ENCODE measurements at places on chromosomes 7 and 10.

DNA sequence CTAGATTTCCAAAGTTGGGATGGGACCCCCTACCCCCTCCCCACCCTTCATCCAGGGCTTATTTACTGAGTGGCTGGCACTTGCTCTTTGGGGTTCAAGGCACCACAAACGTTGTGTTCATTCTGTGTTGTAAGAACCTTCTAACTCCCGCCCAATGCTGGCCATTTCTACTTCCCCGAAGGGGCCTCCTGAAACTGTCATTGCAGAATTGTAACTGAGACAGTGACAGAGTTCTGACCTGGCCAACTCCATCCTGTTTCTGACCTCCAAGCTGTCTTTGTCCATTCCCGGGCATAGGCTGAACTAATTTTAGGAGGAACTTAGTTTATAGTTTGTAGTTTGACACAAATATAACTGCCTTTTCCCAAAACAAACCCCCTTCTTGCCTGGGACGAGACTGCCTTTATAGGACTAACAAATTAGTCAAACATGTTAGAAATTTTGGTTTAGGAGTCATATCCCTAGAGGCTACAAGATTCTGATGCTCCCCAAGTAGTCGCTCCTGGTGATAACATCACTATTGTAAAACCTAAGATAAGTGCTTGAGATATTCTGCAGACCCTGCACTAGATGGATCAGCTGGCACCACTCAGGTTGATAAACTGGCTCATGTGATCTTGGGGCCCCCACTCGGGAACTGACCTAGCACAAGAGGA lies 34.8 kb upstream of the ZMIZ2 start:
- no peak for DNase-seq

GRCh38 chr10:15515202-15515601 lies 144.1 kb upstream of the FAM171A1 start:
- peak; percentile 6 for DNase-seq

- DNase-seq, result no peak
Measured at GRCh38 chr10:126595160-126595559, 75.3 kb downstream of the C10orf90 start.

- no peak for DNase-seq
Measured at GRCh38 chr7:157009170-157009777, 1.2 kb downstream of the MNX1 start.

DNA sequence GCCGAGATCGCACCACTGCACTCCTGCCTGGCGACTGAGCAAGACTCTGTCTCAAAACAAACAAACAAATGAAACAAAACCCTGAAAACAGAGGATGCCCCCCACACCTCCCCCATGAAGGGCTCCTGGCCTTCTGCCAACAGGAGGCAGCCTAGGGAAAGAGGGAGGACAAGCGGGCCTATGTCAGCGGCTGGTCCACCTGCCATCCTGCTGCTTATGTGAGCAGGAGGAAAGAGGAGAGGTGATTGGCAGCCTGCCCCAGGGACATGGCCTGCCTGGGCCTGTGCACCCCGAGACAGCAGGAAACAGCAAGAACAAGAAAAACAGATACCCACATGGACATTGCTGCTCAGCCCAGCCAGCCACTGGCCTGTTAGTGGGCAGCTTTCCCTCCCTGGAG lies 9.1 kb upstream of the ZNF316 start:
- peak; percentile 47 for DNase-seq

DNA sequence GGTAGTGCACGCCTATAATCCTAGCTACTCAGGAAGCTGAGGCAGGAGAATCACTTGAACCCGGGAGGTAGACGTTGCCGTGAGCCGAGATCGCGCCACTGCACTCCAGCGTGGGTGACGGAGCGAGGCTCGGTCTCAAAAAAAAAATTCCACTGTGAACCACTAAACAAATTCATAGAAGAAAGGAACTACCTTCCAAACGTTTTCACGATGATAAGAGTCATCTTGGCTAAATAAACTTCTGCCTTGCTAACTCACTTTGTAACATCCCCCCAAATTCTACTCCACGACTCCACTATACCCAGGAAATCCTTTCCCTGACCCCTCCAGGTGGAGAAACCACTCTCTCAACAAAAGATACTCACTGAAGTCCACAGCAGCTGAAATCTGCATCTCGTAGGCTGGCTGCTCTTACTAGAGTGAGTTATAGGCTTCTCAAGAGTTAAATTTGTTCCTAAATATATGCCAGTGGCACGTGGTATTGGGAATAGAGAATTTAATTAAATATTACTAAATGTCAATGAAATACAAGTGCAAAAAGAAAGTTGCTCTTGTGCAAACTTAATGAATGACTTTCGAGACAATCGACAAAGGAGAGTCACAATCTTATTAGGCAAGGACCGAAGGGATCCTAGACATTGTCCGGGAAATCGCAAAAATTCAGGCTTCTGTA lies 1.6 kb upstream of the GTF2I start:
- no peak for DNase-seq

- no peak for DNase-seq
Measured at GRCh38 chr10:114242235-114242634, 3.2 kb downstream of the VWA2 start.

DNA sequence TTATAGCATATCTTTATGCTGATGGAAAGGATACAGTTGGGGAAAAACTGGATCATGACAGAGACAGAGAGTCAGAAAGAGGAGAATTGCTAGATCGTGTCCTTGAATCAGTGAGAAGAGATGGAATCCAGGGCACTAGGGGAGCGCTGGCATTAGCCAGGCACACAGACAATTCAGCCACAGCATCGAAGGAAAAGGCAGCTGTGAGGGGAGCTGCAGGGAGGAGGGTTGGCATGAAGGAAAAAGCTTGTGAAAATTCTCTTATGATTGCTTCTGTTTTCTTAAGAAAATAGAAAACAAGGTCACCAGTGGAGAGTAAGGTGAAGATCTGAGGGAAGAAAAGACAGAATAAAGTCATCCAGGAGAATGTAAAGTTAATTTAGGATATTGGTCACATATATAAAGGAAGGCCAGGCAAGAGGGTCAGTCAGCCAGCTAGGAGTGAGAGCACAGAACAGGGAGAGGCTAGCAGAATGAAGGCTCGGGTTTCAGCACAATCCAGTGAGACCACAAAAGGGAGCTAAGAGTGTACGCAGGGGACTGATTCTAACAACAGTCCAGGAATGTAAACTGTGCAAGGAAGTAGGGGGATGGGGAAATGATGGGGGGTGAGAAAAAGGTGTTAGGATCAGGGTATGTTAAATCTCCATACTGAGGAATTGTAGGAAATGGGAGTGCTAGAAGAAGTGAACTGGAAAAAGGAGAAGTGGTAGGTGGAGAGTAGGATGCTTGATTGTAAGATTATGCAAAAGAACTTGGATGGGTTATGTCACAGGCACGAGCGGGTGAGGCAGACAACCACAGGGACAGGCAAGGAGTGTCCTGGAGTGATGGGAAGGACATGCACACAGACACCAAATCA lies 112.0 kb downstream of the RNF32 start:
- no peak for DNase-seq

DNA sequence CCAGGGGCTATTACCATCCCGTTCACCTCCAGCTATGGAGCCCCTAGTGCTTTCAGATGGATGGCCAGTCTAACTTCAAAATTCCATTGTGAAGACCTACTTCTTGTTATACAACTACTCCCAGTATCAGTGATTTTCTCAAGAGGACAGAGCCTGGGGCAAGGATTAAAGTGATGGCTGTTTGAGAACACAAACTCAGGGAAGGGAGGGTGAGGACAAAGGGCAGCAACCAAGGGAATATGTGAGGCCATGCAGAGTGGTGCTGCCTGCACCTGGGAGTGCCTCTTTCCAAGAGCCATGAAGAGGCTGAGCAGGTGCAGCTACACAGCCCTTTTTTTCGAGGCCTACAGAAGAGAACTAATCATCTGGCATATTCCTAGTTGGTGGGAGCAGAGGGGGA lies 303.5 kb upstream of the BMPER start:
- no peak for DNase-seq

DNA sequence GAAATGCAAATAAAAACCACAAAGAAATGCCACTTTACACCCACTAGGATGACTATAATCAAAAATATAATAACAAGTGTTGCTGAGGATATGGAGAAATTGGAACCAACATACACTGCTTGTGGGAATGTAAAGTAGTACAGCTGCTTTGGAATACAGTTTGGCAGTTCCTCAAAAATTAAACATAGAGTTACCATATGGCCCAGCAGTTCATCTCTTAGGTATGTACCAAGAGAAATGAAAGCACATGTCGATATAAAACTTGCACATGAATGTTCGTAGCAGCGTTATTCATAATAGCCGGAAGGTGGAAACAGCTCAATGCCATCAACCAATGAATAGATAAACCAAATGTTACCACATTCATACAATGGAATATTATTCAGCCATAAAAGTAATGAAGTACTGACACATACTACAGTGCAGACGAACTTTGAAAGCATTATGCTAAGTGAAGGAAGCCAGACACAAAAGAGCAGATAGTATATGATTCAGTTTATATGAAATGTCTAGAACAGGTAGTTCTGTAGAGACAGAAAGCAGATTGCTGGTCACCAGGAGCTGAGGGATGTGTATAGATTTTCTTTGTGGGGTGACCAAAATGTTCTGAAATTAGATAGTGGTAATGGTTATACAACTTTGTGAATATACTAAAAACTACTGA lies 12.4 kb downstream of the BCAP29 start:
- peak; percentile 8 for DNase-seq

DNA sequence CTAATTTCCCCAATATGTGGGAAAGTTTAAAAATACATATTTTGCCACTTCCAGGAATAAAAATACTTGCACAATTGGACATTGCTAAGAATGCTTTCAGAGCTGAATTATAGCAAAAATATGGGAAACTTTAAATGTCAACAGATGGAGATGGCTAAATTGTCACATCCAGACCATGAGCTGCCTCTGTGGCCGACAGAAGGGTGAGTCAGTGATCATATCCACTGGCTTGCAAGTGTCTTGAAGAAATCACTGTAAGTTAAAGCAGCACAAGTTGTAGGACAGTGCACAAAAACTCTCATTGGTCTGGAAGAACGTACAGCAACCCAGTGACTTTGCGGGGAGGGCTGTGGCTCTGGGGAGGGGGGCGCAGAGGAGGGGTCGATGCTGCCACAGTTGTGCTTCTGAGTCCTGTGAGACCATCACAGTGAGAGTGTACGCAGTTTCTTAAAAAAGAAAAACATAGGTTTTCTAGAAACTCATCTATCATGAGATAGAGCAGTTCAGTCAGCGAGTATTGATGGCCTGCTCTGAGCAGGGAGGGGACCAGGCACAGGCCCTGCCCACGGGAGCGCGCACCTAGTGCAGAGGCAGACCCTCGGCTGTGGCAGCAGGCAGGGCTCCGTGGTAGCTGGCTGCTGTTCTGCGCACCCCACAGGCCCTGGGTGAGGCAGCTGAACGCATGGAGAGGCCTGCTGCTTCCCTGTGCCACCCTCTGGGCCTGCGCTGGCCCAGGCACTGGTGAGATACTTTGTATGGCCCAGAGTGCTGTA lies 25.5 kb downstream of the LRRC27 start:
- DNase-seq, result no peak

GRCh38 chr10:14556285-14556956 lies 218.3 kb downstream of the FAM107B start:
- no peak for DNase-seq

DNA sequence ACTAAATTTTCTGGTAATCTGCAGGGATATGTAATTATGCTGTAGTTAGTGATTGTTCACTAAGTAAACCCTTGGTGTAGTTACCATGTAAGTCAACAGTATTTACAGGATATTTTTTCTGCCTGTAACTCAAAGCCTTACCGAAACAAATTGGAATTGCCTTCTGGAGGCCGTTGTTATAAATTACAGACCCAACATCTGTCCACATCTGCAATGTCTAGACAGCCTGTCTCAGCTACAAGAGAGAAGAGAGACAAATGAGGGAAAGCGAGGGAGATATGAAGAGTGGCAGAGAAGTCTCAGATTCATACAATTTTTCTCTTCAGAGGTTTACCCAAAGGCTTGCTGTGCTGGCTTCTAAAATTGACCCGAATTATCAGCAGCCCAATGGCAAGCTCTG lies 23.7 kb upstream of the BTRC start:
- DNase-seq, result no peak

DNA sequence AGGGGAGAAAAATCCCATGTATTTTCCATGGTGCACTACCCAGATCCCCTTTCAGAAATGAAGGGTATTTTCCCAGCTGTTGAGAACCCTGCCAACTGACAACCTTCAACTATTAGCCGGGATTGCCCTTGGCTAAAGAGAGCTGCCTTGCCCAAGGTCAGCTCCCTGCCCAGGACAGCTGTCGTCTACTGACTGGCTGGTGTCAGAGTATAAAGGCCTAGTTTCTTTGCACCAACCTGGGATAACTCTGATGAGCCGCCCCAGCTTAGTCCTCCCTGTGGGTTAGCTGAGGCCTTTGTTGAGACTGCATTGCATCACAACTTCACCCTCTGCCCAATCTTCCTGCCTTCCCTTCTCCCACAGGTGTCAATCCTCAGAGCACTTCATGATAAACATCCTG lies 147.2 kb upstream of the RHEB start:
- DNase-seq, result no peak

- no peak for DNase-seq
Measured at GRCh38 chr7:2017481-2017891, 215.3 kb downstream of the MAD1L1 start.

- no peak for DNase-seq
Measured at GRCh38 chr7:159109653-159110035, 35.0 kb downstream of the VIPR2 start.

DNA sequence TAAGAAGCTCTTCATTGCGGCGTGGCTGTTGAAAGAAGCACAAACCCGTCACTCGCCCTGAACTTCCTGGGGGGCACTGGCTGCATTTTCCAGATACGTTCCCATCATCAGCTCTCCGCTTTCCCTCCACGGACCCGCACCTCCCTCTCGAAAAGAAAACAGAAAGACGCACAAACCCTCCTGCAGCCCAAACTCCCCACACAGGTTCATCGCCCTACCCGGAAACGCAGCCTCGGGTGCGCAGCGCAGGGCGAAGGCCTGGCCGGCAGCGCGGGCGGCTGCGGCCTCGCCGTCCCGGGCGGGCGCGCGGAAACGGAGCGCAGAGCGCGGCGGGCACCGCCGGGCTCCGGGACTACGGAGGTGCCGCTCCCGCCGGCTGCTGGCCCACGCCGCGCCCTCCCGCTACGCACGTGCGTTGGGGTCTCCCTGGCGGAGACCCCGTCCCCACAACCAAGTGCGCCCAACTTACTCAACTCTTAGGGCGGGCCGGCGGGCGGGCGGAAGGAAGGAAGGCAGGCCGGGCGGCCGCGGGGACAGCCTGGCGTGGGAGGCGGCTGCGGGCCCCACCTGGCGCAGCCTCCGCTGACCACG lies 822 bp downstream of the ZNF800 start:
- peak; percentile 30 for DNase-seq

GRCh38 chr7:99362801-99363200 lies 11.7 kb upstream of the ARPC1B start:
- no peak for DNase-seq

- no peak for DNase-seq
Measured at GRCh38 chr7:101968720-101969466, 151.5 kb downstream of the CUX1 start.

- no peak for DNase-seq
Measured at GRCh38 chr10:70054902-70055301, 2.3 kb downstream of the MACROH2A2 start.

- DNase-seq, result no peak
Measured at GRCh38 chr10:28492116-28492920, 40.6 kb upstream of the WAC start.

- DNase-seq, result peak; percentile 72
Measured at GRCh38 chr10:35336084-35336831, at the start of gene CCNY. Gene CCNY, plus strand, starts transcription at chr10:35336509. Its CDS starts 545 bp downstream, at chr10:35337054.
